ENCODE measurements at places on chromosomes 16 and 17.

GRCh38 chr16:16021988-16022682 lies 72.7 kb downstream of the ABCC1 start:
- H3K27me3 ChIP-seq = no peaks in the 10 kb centered on the region
- H3K4me1 ChIP-seq = peaks cover 19% of the 10 kb centered on the region
- peaks cover 33% of the 10 kb centered on the region for H3K36me3 ChIP-seq
- H3K4me3 ChIP-seq = no peak overlapping the region

DNA sequence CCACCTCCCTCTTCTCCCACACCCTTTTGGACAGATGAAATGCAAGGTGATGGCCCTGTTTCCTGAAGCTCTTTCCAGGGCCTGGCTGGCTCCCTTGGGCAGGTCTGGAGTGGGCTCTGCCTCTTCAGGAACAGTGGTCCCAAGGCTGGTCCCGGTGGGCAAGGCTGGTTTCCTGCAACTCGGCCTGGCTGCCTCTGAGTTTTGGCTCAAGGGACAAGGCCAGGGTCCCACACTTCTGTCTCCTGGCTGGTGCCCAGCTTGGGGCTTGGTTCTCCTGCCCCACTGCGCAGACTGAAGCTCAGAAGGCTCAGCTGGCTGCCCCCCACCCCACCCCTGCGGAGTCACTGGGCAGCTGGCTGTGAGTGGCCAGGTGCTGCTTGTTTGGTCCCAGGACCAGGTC lies 3.8 kb upstream of the ACTG1 start:
- H3K27me3 ChIP-seq = peaks cover 28% of the 10 kb centered on the region
- no peak overlapping the region for H3K27ac ChIP-seq
- DNase-seq = no peak
- H3K36me3 ChIP-seq = peaks cover 23% of the 10 kb centered on the region
- peaks cover 62% of the 10 kb centered on the region for H3K4me1 ChIP-seq

GRCh38 chr17:44940317-44940716 lies 7.3 kb downstream of the KIF18B start:
- H3K27ac ChIP-seq = no peak overlapping the region
- no peak overlapping the region for H3K4me3 ChIP-seq
- H3K4me1 ChIP-seq = peaks cover 11% of the 10 kb centered on the region

GRCh38 chr16:750485-750884 lies 9.7 kb upstream of the CIAO3 start:
- no peaks in the 10 kb centered on the region for H3K36me3 ChIP-seq
- H3K27me3 ChIP-seq = peaks cover 9% of the 10 kb centered on the region
- H3K4me3 ChIP-seq = no peak overlapping the region
- no peak for DNase-seq
- H3K27ac ChIP-seq = no peak overlapping the region
- H3K4me1 ChIP-seq = peaks cover 5% of the 10 kb centered on the region

DNA sequence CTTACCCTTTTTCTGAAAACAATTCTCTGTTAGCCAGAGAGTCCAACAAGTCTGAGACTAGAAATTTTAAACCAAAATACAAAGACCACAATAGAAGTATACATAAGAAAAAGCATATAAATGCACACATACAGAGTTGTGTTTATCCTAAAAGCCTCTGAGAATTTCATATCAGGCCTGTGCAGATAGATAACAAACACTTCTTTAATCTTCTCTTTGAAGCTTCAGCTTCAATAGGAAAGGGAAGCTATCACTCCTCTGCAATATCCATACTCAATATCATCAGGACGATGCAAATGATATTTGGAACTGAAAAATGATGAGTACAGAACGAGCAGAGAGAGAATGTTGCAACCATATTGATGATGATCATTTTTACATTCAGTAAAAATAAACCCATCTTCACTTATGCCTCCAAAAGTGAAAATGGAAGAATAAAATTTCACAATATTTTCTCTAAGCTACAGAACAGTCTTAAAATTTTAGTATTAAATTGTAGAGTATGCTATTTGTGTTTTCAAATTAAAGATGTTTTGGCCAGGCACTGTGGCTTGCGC lies 61.6 kb downstream of the SKAP1 start:
- no peaks in the 10 kb centered on the region for H3K36me3 ChIP-seq
- H3K4me3 ChIP-seq = no peak overlapping the region
- no peak overlapping the region for H3K27ac ChIP-seq

GRCh38 chr17:50314456-50315011 lies 31.4 kb upstream of the XYLT2 start:
- H3K36me3 ChIP-seq = no peaks in the 10 kb centered on the region
- no peak overlapping the region for H3K4me3 ChIP-seq
- H3K27me3 ChIP-seq = no peaks in the 10 kb centered on the region
- H3K27ac ChIP-seq = no peak overlapping the region

- H3K4me3 ChIP-seq = no peak overlapping the region
- DNase-seq = no peak
These were observed 117.6 kb upstream of the HAS3 start for GRCh38 chr16:68987734-68988457.

DNA sequence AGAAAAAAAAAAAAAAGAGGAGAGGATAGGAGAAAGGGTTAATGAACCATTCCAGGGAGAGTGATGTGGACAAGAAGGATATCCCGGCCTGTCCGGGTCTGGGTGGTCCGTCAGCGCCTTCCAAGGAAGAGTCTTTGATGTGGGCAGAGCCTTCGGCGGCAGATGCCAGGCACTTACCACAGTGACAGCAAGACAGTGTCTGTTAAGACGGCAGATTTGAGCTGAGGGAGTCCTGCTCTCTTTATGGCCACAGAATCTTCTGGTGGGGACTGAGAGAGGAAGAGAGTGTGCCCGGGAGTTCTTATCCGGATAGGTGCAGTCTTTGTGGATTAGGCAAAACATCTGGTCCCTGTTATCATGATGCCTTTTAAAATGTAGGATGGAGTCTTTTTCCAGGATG lies 95.2 kb downstream of the ZDHHC7 start:
- no peak overlapping the region for H3K27ac ChIP-seq
- no peak for DNase-seq
- peaks cover 7% of the 10 kb centered on the region for H3K27me3 ChIP-seq
- H3K4me1 ChIP-seq = peaks cover 35% of the 10 kb centered on the region
- no peak overlapping the region for H3K4me3 ChIP-seq

- peaks cover 67% of the 10 kb centered on the region for H3K36me3 ChIP-seq
- H3K27me3 ChIP-seq = no peaks in the 10 kb centered on the region
- H3K4me3 ChIP-seq = no peak overlapping the region
- no peak for DNase-seq
These were observed 27.6 kb downstream of the CCDC40 start for GRCh38 chr17:80063830-80064585.

DNA sequence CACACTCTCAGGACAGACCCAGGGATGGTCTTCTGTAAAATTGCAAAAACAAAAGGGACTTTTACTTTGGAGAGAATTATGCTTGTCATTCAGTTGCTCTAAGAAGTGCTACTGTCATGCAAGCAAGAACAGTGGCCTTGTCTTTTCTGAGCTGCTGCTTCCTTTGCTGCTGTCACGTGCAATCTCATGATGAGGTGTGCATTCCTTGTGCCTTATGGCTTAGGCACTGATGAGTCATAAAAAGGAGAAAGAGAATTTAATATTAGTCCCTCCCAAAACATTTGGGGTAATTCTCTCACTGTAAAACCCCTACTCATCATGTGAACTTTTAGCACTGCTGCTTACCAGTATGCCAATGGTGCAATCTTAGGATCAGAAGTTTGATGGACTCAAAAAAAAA lies 2051.3 kb downstream of the TP53TG3F start:
- no peak overlapping the region for H3K27ac ChIP-seq
- no peaks in the 10 kb centered on the region for H3K27me3 ChIP-seq
- H3K36me3 ChIP-seq = no peaks in the 10 kb centered on the region
- no peak for DNase-seq

DNA sequence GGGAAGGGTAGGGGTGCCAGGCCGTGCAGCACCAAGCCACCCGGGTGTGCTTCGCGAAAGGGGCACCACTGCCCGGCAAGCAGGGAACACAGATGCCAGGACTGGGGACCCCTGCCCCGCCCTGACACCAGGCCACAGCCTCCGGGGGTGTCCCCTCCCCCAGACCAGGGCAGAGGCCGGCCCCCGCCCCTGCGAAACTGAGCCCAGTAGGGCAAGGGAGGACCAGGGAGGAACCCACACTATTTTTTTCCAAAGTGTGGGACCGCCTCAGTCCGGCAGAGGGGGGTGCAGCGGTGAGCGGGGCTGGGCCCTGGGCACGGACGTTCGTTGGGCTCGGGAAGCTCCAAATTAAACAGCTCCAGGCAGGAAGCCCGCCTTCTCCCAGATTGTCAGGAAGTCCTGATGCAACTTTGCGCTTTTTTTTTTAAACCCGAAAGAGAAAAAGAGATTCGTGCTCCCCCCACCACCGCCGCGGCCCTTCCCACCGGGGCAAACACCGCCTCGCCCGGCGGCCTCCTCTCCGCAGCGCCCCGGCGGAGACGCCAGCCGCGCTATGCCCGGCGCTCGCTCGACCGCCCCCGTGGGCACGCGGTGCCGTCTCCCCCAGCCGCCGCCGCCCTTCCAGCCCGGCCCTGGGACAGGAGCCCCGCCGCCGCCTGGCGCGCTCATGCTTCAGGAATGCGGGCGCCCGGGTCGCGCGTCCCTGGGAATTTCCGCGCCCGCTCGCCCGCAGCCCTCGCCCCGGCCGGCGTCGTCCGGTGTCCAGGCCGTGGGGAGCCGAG lies 755 bp downstream of the PIEZO1 start:
- H3K4me3 ChIP-seq = peak overlapping the region; percentile 44
- H3K27ac ChIP-seq = peak overlapping the region; percentile 61
- H3K4me1 ChIP-seq = peaks cover 54% of the 10 kb centered on the region
- peak; percentile 19 for DNase-seq
- H3K36me3 ChIP-seq = peaks cover 3% of the 10 kb centered on the region

DNA sequence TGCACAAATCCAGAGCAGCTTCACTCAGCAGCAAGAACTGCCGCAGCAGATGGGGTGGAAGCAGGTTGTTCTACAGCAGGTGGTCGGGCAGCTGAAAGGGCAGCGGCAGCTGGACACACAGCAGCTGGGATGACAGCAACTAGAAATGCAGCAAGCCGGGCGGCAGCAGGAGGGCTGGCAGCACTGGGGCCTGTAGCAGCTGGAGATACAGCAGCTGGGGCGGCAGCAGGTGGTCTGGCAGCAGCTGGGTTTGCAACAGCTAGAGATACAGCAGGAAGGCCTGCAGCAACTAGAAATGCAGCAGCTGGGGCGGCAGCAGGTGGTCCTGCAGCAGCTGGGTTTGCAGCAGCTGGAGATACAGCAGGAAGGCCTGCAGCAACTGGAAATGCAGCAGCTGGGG lies 460 bp downstream of the KRTAP4-3 start:
- no peak overlapping the region for H3K4me3 ChIP-seq
- DNase-seq = no peak
- H3K27ac ChIP-seq = no peak overlapping the region
- no peaks in the 10 kb centered on the region for H3K4me1 ChIP-seq
- H3K36me3 ChIP-seq = no peaks in the 10 kb centered on the region
- no peaks in the 10 kb centered on the region for H3K27me3 ChIP-seq
